A549 (cell line): ENCODE measurements at places on chromosomes 13 and 19.

GRCh38 chr19:15587663-15588062 is 27.4 kb upstream of the CYP4F8 start:
- DNase-seq: no peak

GRCh38 chr13:40186626-40187323 is 479.7 kb downstream of the FOXO1 start:
- DNase-seq: no peak

DNA sequence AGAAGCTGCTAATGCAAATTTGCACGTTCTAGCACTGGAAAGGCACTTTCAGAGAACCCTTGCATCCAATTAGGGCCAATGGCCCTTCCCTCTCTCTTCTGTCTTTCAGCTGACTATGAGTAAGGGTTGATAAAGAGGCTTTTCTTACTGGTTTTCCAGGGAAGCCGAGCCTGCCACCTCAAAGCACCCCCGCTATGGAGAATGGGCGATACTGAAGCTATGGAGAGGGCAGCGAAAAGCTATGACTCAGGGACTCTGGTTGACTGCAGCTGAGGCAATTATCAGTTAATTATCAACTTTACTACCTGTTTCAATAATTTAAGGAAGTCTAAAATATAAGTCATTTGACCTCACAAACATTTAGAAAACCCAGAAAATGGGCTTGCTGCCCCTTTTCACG is 115.8 kb downstream of the TRPC4 start:
- DNase-seq: peak; percentile 3

- DNase-seq: no peak
Observed at GRCh38 chr13:33375421-33375820, 89.9 kb upstream of the STARD13 start.

DNA sequence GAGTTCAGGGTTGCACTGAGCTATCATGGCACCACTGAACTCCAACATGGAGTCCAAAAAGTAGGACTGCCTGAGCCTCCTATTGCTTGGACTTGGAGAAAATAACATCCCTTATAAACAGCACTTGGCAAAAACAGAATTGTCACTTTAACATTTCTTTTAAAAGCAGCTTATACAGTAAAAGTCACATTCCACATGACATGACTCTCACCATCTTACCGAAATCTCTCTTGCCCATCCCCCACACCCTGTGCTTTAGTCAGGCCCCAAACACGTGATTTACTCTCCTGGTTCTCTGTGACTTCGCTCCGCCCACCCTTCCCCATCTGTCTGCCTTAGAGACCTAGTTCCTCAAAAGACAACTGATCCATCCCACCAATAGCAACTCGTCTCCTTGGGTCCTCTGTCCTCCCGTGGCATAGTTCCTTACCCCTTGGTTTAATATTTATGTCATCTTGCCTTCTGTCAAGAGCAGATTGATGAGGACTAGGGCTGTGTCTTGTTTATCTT is 4.6 kb downstream of the SAFB start:
- no peak for DNase-seq

DNA sequence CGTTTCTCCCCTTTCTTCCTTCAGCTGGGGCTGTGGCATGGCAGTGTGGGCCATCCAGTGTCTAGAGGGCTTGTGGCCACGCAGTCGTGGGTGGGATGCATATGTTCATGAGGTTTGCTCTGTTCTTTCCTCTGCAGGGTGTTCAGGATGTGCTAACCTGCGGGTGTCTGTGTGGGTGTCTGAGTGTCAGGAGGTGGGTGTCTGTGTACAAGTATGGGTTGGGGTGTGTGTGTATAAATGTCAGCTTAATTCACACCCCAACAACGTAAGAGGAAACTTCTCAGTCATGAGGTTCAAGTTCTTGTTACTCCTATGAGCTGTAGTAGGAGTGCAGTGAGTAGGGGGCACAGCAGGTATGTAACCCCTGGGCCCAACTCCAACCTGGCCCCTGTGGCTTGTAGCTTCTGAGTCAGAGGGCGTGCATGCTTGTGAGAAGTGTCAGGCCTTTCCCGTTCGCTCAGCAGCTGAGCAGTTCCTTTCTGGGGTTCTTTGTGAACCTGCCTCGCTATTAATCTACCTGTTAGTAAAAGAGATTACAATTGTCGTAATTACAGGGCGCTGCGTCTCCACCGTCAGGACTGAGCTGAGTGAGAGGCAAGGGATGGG is 49.1 kb downstream of the NFIX start:
- no peak for DNase-seq

DNA sequence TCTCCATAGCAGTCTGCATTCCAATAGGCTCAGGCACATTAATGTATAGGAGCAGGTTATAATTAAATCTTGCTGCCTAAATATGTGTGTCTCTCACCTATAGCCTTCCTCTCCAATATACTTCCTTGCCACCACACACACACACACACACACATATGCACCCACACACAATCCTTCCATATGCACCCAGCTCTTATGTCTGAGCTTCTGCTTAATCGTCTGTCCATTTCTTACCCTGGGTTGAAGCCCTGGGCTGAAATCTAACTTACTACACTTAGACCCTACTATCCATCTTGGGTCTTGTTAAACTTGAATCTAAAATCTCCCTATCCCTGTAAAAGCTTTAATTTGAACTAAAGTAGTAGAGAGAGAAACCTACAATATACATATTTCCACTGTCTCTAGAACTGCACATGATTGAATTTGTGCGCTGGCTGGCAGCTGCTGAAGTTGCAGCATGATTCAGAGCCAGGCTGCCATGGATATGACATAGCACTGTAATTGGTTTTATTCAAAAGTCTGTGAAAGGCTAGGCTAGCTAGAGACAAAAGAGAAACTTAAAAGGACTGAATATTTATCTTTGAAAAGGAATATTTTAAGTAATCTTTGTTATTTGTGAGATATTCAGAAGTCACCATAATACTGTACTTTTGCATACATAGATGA is 25.7 kb upstream of the FREM2 start:
- DNase-seq: no peak

DNA sequence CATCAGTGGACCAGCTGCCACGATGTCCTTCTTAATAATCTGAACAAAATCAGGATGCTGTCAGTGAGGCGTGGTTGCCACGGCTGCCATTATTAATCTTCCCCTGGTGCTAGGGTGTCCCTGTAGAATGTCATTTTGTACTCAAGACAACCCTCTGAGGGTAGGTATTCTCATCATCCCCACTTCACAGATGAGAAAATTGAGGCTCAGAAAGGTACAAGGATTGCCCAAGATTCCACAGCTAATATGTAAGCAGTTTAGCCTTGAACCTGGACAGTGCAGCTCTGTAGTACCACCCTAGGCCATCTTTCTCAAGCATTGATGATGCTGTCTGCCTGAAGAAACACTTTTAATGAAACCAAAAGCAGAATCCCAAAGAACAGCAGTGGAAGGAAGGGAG is 8.1 kb downstream of the PPP2R1A start:
- DNase-seq: no peak

- no peak for DNase-seq
Observed at GRCh38 chr13:36082396-36082795, 48.8 kb downstream of the DCLK1 start.

- no peak for DNase-seq
Observed at GRCh38 chr13:63299866-63300394, 1884.3 kb upstream of the PCDH20 start.

DNA sequence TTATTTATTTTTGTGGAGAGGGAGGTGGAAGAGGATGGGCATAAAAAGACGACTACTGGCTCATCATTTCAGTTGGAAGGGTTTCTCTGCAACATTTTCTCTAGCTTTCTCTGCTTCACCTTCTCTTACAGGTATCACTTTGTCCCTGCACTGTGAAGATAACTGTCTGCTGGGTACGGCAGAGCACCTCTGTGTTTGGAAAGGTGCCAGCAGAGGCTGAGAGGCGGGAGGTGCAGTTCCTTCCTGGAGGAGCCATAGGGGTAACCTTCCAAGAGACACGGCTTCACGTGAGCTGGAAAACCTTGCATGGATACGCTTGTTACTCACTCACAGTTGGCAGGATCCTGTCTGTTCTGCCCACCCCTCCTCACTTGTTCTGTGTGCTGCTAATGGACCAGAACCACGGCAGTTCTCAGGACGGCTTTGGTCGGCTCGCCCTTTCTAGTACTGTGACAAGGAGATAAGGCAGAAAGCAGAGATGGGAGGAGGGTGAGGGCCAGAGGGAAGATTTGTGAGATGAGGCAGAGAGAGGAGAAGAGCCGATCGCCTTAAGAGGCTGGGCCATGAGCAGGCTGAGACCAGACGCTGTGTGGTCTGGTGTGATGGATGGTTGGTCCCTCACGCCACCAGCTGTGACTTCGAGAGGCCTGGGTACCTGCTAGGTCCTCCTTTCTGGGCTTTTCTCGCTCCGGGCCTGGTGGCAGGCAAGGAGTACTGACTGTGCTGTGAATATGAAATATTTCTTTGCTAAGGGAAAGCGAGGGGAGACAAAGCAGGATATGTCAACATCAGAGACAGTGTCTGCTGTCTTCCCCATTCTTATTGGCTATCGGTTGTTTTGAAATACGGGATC is 66.8 kb downstream of the MRPL57 start:
- DNase-seq: no peak

- no peak for DNase-seq
Observed at GRCh38 chr13:29190298-29190697, 370.2 kb downstream of the MTUS2 start.

- no peak for DNase-seq
Observed at GRCh38 chr19:7292352-7292949, 1.8 kb downstream of the INSR start.

GRCh38 chr19:3065675-3066357 is 3.5 kb upstream of the TLE5 start:
- DNase-seq: no peak

DNA sequence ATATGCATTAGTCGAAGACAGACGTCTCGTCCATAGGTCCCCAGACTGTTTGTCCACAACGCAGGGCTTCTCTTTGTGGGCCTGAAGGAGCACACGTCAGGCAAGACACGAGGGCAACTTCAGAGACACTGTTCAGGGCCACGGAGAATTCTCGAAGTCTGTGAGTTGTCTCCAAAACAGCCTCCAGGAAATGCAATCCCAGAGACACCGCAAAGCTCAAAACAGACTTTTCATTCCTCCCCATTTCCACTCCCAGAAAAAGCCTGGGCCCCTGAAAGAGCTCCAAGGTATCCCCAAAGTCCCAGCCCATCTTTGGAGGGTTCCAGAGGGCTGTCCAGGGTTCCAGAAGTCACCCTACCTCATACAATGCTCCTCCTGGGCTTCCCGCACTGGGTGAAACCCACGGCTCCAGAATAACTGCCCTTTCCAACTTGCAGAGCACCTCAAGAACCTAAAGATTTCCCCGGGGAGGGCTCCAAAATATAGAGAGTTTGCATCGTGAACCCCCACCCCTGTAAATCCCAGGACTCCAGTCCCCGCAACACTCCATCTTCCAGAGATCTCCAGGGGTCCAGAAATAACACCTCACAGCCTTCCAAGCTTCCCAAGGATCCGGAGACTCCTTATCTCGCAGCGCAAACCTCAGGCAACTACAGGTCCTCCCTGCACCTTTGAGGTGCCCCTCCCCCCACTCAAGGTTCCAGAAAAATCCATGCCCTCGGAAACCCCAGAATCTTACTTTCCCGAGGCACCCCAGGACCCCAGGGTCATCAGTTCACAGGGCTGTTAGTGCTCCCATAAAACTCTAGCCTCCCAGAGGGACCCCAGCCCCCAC is 687 bp upstream of the FTL start:
- DNase-seq: peak; percentile 63
